ENCODE measurements at places on chromosomes 16 and 17.

- no peak for DNase-seq
Observed at GRCh38 chr17:30292286-30292858, 628 bp upstream of the BLMH start.

DNA sequence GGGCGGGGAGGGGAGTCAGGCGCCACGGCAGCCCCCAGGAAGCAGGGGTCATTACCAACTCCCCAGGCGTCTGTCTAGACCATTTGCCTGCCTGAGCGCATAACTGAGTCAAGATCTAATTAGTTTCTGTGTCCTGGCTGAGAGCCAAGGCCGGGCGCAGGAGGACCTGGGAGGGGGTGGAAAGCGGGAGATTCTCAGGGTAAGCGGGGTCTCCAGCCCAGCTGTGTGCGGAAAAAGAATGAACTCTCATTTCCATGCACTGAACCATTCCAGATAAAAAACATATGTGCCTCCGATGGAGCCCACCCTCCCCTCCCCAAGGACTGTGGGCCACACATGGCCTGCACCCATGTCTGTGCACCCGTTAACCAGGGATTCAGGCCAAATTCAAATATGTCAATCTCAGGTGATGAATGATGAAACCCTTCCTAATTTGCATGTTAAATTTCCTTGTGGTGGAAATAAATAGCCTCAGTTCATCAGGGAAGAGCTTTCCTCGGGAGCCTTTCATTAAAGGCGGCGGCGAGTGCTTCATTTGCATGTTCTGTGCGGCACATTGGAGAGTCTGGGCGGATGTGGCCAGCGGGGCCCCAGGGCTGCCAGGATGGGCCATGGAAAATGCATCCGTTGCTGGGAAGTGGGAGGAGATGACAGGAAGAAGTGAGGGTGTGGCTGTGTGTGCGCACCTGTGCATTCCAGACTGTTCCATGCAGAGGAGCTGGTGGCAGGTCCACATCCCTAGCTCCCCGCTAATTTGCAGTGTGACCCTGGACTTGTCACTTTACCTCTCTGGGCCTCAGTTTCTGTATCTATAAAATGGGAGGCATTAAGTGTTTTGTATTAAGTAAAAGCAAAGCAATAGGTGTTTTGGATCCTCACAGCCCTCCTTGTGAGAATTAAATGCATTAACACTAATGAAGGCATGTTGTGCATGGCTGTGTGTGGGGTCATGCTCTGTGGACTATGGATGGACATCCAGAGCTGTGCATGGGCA, 151.1 kb downstream of the SDK2 start:
- no peak for DNase-seq

DNA sequence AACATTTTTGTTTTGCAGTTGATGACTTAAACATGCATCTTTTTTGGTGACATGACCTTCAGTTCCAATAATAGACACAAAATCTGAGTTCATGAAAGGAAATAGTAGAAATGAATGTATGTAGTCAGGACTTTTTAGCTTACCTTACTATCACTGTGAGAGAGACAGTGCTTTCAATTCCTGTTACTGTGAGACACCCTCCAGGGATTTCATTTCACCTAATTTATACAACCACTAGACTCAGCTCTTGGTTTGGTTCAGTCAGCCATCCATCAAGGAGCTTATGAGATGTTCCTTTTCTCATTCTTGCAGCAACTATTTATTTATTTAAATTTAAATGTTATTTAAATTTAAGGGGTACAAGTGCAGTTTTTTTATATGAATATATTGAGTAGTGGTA, 77.9 kb downstream of the MAP2K4 start:
- DNase-seq = no peak

DNA sequence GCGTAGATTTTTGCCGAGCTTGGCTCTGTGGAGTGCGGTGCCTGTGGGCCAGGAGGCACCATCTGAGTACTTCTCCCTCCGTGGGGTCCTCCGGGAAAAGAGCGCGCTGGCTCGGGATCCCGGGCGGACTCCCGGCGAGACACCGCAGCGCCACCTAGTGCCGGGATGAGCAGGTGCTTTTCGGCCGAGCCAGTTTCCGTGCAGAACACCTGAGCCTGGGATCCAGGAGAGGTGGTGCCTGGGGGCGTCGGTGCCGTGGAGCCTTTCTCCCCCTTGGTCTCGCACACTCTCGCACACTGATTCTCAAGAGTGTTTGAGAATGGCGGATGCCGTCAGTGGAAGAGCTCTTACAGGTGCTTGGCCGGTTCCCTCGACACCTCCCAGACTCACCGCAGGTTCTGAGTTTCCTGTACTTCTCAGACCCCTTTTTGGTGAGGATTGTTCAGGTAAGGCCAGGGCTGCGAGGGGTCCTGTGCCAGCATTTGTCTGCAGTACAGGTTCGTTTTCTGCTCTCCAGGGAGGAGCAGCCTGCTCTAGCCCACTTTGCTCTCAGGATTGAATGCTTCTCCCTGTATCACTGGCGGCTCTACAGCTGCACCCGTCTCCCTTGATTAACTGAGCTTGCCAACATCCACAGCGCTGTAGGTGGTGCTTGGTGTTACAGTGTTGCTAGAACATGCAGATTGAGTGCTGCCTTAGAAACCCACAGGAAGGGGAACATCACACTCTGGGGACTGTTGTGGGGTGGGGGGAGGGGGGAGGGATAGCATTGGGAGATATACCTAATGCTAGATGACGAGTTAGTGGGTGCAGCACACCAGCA, 23.3 kb downstream of the TBCD start:
- peak; percentile 35 for DNase-seq

- DNase-seq = no peak
Observed at GRCh38 chr16:75445298-75445697, 12.0 kb upstream of the CFDP1 start.

- DNase-seq = no peak
Observed at GRCh38 chr17:79325709-79326430, 251.2 kb downstream of the ENGASE start.
